Omental fat pad (tissue), 4 donors: ENCODE measurements at places on chromosomes 16 and 17.
A peak's percentile ranks its signal among the peaks of the same experiment; 100 is the strongest.

DNA sequence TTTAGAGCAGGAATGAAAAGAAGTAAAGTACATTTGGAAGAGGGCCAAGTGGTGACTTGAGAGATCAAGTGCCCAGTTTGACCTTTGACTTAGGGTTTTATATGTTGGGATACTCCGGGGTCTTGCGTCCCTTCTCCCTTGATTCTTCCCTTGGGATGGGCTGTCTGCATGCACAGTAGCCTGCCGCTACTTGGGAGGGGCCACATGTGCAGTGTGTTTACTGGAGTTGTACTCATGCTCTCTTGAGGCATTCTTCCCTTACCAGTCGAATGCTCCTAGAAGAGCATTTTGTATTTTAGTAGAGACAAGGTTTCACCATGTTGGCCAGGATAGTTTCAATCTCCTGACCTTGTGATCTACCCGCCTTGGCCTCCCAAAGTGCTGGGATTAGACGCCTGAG, 23.8 kb downstream of the GDPD1 start:
- no peak for DNase-seq

DNA sequence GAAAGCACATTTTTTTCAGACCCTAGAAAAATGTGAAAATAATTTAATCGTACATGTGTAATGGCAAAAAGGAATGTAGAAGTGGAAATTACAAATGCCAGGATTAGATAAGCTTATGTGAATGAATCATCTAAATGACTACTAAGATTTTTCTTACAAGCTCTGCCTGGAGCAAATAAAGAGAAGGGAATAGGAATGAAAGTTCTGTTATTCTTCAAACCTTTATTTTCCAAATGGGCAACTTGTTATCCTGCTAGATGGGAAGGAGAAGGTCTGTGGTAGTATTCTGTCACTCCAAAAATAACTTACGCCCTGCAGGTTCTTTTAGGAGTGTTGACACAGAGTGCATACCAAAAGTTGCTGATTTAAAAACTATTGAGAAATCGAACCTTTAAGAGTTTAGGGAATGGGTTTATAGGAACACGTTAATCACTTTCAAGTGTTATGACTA, 9.7 kb downstream of the CTCF start:
- DNase-seq = no peak

DNA sequence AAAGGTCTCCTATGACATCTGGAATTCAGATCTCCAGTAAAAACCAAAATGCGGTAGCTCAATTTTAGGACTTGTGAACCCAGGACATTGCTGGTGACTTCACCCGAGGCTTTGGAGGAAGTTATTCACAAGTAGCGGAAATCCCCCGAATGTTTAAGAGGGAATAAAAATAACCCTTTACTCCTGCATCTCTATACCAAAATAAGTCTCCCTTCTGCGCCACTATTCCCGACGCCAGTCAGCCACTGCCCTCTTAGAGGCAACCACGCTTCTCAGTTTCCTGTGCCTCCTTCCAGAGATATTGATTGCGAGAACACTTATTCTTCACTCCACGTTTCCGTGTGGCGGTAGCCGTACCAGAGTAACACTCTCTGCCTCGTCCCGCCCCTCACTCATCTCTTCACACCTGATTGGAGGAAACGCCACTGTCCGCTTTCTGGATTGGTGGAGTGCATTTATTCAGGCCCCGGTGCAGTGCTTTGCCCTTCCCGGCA, 27.4 kb downstream of the EMP2 start:
- no peak for DNase-seq

DNA sequence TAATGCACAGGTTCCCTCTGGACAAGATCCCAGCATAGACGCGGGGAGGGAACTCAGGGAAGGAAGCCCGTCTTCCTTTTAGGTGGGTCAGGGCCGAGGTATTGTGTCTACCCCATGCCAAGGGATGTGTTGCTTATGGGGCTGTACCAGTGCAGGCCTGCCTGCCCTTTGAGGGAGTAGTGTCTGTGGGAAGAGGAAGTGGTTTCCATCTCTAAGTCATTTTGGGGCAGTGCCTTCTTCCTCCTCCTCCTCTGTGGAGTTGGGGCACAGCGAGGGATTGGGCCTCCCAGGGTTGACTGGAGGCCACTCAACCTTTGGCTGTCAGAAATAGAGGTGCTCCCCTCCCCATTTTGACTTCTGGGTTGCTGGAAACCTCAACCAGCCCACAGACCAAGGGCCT, 26.5 kb downstream of the GJD3 start:
- no peak for DNase-seq

DNA sequence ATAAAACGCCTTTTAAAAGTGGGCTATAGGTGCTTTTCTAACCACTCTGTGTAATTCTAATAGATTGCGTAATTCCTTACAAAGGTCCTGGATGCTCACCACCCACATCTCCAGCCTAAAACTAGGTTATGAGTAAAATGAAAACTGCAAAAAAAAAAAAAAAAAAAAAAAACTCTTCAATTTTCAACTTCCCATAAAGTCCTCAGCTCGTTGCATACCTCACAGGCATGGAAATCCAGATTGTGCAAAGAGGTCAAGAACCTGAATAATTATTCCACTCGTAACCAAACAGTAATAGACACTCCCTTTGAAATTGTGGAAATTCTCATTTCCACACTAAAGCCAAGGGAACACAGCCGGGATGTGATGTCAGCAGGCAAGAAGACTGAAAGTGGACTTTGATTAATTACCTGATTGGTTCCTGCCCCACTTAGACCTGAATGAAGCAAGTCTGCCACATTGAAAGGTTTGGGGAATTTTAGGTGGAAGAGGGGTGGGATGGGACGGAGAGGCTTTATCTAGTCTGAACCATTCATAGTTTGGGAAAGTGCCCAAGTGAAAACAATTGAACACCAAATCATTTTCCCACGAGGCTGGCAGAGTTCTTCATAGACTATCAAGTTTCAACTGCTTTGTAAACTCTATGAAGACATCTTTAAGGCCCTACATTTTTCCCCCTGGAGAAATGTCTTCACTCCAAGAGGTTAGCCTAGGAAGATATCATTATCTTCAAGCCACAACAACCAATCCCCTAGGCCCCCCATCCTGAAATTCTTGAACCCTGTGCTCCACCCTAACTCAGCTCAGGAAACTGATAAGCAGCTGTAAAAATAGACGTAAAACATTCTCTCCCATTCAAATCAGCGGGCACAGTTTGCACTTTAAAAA, 49.1 kb upstream of the TANC2 start:
- no peak for DNase-seq

GRCh38 chr17:32123782-32124181, 18.5 kb upstream of the RHOT1 start:
- no peak for DNase-seq

- no peak for DNase-seq
Measured at GRCh38 chr17:75315541-75316243, 26.5 kb upstream of the SLC25A19 start.

- DNase-seq = no peak
Measured at GRCh38 chr16:88282564-88283395, 100.0 kb upstream of the ZNF469 start.

- no peak for DNase-seq
Measured at GRCh38 chr17:11909348-11909747, 87.9 kb downstream of the ZNF18 start.

GRCh38 chr17:27746881-27747280, 53.4 kb downstream of the NOS2 start:
- DNase-seq = no peak

DNA sequence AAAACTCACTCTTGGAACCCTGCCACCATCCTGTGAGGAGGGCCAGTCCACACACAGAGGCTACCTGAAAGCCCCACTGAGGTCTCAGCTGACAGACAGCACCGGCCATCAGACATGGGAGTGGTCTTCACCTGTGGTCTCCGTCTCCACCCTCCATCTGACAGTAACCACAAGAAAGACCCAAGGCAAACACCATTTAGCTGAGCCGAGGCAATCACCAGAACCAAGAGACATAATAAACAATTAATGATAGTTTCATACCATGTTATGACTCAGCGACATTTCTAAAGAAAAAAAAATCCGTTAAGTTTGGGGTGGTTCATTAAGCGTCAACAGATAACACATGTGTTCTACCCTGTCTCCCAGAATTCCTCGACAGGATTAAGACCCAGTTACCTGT, 6.1 kb upstream of the EVPLL start:
- no peak for DNase-seq

- DNase-seq = no peak
Measured at GRCh38 chr17:46135126-46135812, 58.0 kb downstream of the KANSL1 start.

DNA sequence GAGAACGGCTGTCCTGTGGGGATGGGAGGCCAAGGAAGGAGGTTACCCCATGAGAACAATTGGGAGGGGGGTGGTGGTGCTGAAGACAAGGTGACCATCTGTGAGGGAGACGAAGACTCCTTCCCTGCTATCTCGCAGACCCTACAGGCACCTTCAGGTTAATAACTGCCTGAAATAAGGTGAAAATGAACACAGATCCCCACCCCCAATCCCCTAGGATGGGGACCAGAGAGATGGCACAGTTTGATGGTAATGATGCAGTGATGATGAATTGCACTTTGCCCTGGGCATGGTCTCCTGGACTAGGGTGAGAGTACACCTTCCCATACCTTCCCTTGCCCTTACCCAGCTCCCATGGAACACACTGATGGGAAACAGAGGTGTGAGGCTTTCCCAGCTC, 1.4 kb upstream of the NAE1 start:
- no peak for DNase-seq

DNA sequence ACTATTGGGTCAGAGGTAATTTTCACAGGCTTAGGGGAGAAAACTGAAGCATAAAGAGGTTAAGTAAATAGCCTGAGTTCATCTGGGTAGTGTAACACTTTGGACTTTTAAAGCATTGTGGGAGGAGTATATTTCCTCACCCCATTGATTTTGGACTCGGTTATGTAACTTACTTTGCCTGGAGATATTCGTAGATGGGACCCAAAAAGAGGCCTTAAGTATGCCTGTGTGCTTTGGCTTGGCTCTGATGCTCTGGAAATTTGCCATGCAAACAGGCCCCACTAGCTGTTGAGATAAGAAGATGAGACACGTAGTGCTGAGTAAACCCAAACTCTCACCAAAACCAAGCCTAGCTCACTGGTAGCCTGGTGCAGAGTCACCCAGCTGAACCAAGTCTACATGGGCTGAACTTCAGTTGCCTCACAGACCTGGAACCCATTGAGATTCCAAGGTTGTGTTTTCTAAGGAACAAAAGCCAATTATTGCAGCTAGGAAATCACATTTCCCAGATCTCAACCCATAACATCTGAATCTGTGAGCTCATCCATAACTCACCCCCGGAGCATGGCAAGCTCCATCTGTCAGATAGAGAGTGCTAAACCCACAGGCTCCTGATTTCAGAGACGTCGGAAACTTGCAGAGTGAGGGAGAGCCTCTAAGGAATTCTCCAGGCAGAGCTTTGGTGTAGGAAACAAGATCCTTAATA, 536.0 kb upstream of the C16orf82 start:
- DNase-seq = no peak

DNA sequence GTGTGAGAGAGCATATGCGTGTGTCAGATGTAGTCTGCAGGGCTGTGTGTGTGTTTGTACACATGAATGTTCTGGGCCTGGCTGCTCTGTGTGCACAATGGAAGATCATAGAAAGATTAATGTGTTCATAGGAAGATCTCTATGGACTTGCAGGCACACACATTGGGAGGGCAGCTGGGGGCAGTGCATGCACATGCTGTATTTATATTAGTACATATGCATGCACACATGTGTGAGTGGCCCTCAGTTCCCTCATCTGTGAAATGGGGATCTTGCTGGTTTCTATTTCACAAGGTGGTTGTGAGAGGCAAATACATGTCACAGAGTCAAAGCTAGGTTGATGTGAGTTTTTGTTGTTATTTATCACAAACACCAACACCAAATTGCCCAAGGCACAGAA, 2.1 kb downstream of the CA7 start:
- no peak for DNase-seq

GRCh38 chr16:17453364-17454038, 17.3 kb downstream of the XYLT1 start:
- DNase-seq = no peak

DNA sequence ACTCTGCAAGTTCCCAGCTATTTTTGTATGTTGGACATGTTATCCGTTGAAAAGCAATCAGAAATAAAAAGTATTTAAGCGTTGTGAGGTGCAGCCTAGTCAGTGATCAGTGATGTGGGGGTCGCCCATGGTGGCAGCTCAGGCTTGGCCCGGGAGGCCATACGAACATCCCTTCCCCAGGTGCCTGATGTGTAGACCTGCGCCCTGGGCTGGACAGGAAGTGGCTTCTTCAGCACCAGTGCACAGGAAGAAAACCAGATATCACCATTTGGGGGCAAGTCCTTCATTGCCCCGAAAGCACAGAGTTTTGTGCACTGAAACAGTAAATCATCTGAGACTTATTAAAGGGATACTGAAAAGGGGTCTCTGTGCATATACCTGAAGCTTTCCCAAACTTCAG, 98.9 kb downstream of the SOCS1 start:
- DNase-seq = no peak

GRCh38 chr16:57537581-57538234, 1.3 kb upstream of the CCDC102A start:
- DNase-seq = peak; percentile 2

DNA sequence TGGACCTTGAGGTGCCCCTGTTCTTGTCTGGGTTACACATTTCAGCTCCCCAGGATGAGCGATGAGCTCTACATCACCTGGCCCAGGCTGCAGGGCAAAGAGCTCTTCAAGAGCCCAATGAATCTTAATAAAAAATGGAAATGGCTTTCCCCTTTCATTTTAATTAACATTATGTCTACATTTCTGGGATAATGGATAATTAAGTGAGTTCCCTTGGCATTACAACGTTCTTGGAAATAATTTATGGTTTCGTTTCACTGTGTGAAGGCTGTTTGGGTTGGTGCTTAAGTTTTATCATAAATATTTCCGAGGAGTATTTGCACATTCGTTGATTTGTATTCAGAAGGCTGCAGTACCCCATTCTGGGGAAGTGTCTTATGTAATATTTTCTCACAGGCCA, 678.3 kb upstream of the EEF2KMT start:
- DNase-seq = no peak

DNA sequence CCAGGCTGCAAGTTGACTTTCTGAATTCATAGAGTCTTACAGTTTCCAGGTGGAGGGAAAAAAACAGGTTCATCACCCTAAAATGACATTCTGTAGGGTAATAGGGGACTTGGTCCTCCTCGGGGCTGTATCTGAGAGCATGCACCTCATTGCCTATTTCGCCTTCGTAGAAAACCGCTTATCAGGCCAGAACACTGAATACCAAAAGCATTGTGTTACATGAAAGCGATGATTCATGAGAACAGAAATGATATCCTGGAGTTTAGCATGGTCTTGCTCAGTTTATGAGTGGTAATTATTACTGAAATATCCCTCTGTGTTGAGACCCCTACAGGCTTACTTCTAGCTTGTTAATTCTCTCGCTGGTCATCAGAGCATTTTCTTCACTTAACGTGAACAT, 61.4 kb upstream of the ARHGAP44 start:
- DNase-seq = no peak

- DNase-seq = no peak
Measured at GRCh38 chr16:21590796-21591195, 8.6 kb upstream of the METTL9 start.
